T-helper 2 cell treated with Interferon-gamma antibody and Interleukin-4, amounts not matched to agents 5 μg/mL and 100 μg/mL, for 36 hours (primary cell): ENCODE measurements at places on chromosomes 11 and 22.

DNA sequence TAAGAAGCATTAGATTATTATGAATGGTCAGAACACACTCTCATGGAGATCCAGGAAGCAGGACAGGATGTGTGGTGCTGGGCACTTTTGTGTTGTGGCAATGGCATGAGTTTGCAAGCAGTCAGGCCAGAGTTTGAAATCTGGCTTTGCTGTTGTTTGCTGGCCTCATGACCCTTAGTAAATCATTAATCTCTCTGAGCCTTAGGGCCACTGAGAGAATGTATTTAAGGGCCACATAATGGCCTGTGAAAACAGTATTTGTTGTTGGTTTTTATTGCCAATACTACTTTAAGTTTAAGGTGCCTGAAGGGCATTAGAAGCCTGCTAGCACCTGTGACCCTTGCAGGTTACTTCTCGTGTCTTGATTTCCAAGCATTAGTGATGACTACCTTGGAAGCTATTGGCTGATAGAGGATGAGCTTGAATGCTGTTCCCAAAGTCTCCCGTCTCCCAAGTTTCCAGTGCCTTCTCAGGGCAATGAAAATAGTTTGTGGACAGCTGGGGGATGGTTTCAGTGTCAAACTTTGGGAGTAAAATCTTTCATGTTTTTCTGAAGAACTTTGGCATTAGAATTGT is 24.6 kb downstream of the STIM1 start:
- no peak for DNase-seq

DNA sequence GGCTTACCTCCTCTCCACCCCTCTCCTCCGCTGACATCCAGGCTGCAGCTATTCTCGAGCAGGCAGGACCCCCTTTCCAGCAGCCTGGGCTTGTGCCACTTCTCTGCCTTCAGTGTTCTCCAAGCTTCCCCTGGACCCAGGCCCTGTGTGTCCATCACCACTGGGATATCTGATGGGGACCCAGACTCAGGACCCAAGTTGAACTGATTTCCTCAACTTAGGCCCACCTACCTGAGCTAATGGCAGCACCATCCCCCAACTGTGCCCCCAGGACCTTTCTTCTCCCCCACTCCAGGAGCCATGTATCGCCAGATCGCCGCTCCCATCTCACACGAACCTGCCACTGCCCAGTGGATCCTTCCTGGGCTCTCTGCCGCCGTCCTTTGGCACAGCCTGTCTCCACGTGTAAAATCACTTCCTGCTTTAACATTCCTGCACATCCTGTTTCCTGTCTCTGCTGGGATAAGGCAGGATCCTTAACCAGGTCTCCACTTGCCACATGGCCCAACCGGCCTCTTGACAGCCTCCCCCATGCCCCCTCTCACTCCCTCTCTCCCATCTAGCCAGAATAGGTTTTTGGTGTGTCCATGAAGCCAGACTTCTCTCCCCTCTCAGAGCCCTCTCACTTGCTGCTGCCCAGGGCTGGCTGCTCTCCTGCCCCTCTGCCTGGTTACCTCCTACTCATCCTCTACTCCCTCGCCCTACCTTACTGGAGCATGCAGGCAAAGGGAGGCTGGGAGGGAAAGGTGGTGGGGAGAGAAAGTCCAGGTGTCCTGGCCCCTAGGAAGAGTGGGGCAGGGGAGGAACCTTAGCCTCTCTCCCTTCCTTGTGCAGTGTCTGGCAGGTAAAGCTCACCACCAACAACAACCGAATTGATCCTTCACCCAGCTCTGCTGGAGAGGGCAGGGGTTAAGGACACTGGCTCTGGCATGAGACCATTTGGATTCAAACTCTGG is 9.4 kb downstream of the SPATA19 start:
- DNase-seq: no peak

GRCh38 chr11:104361975-104362374 is 198.0 kb upstream of the PDGFD start:
- DNase-seq: no peak

DNA sequence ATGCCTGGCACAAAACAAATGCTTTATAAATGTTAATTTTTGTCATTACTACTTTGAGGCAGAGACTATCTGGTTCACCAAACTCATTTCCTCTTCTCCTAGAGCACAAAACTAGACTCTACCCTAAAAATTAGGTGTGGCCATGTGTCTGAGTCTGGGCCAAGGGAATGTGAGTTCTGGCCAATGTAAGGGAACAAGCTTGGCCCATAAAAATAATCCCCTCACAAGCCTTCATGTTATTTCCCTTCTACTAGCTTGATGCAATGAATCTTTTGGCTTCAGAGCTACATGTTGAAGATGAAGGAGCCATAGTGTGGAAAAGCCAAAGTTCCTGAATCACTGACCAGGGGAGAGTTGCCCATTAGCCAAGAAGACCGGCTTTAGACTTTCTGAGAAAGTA is 406.5 kb upstream of the CCDC90B start:
- no peak for DNase-seq

DNA sequence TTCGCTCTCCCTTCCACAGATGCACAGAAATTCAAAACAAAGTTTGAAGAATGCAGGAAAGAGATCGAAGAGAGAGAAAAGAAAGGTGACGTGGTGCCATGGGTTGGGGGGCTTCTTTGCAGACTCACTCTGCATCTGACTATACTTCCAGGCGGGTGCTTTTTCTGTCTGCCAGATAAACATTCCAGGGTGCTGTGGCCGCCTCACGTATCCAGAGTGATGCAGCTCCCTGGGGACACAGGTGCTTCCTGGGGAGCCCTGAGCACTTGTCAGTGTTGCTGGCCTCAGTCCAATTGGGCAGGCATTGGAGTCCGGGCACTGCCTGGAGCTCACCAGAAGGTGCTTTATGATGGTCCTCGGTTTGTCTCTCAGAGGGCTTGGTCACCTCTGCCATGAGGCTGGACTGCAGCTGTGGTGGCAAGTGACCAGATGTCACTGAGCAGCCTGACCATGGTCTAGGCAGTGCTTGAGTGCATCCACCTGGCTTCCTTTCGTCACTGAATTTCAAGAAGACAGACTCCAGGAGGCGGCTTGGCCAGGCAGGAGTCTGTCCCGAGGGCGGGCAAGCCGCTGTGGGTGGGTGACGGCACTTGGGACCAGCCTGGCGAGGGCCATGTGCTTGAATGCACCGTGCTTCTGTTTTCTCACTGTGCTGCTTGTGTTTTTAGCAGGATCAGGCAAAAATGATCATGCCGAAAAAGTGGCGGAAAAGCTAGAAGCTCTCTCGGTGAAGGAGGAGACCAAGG is 5.1 kb upstream of the ZDHHC8 start:
- no peak for DNase-seq

DNA sequence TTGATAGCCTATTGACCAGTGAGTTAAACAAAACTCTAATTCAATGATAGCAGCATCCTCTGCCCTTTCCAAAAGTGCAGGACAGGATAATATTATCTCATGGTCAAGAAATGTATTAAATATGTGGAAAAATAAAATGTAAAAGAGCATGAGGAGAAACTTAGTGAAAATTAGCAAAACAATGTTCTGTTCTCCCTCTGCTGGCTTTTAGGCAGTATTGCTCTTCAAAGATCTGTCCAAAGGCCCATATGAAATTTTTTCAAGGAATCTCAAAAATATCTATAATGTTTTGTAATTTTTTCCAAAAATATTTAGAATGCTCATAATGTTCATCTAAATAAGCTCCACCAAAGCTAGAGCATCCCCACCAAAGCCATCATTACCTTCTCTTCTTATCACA is 8.3 kb upstream of the ARL14EP start:
- no peak for DNase-seq

GRCh38 chr11:12831471-12832202 is 157.4 kb downstream of the TEAD1 start:
- DNase-seq: no peak

DNA sequence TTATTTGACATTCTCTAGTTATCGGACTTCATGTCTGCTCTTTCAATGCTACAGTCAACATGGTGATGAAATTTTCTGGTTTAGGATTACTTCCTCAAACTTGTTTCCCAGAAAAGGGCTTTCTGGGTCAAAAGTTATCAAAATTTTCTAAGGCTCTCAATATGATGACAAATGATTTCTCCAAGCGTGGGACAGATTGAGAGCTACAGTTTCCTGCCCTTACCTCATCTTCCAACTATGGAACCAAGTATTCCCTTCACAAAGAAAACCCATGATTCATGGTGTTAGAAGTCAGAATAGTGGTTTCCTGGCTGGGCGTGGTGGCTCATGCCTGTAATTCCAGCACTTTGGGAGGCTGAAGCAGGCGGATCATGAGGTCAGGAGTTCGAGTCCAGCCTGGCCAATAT is 17.8 kb downstream of the MYO18B start:
- no peak for DNase-seq

DNA sequence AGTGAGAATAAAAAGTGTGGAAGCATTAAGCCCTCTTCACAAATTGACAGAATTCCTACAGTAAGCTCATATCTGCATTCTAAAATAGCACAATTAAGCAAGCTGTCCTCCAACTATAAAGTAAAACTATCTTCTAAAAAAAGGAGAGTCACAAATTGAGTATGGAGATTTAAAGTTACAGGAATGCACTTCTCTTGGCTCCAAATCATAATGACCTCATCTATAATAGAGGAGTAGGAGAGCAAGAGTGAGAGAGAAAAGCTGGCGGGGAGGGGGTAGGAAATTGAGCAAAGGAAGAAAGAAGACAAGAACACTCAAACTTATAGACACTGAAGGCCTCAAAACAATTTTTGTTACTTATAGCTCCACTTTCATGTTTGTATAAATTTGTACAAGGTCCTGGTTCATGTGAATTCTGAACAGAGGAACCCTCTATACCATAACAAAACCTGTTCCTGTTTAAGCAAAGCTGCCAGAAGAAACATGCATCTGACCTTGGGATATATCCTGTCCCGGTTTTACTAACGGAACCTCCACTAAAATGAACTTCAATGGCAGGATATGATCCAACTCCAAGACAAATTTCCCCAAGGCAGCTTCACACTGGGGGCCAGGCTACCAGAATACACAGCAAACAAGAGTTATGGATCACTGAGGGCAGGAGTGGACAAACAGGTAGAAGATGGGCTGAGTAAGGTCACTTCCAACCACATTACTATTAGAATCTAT is 37.2 kb downstream of the SLC35F2 start:
- no peak for DNase-seq

- no peak for DNase-seq
These were observed 96.1 kb upstream of the THY1 start for GRCh38 chr11:119518746-119519730.

GRCh38 chr11:107669191-107669740 is 42.6 kb downstream of the SLN start:
- DNase-seq: no peak

- peak; percentile 61 for DNase-seq
These were observed 745 bp upstream of the ZBTB44 start for GRCh38 chr11:130315354-130315970.

DNA sequence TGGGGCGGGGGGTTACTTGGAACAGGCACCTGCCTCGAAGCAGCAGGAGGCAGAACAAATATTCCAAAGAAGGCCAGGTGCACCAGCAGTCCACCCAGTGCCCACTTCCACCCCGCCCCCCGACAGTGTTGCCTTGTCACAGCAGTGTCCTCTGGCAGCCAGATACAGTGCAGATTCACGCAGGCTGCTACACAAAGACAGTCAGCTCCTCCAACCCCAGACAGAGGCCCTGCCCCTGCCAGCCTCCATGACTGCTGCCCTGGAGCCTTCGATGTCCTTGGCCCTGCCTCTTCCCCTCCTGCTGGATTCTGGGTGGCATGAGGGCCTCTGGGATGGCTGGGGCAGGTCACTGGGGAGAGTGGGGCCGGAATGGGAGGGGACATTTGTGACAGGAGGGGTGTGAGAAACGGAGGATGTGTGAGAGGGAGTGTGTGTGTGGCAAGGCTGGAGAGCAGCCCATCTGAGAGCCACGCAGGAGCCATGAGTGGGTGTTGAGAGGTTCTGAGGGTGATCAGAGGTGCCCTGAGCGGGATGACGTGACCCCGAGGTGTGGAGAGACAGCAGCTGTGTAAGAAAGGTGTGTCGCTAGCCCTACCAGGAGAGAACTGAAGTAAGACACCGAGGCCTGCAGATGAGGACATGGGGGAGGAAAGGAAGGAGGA is 173.7 kb downstream of the CEP164 start:
- no peak for DNase-seq

GRCh38 chr11:32029721-32030120 is 61.2 kb upstream of the RCN1 start:
- no peak for DNase-seq

DNA sequence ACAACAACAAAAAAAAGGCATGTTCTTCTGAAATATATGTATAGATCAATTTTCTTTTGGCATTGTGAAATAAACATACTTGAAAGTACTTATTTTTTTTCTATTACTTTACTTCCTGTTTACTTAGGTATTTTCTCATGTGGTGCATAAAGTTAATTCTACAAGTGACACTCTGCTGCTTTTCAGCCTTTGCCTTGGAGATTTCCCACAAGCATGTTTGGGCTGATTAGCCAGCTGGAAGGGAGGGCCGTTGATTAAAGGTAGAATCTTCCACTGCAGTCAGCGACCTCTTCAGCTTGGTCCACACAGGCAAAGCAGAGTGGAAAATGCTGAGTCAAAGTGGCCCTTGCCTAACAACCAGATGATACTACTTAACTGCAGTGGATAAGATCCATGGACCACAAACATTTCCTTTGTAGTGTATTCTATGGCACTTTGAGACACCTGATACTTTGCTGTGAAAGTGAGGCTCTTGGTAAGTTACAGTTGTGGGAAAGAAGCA is 176.0 kb downstream of the ARHGAP42 start:
- no peak for DNase-seq

- no peak for DNase-seq
These were observed 24.0 kb downstream of the PAX6 start for GRCh38 chr11:31786996-31787685.

DNA sequence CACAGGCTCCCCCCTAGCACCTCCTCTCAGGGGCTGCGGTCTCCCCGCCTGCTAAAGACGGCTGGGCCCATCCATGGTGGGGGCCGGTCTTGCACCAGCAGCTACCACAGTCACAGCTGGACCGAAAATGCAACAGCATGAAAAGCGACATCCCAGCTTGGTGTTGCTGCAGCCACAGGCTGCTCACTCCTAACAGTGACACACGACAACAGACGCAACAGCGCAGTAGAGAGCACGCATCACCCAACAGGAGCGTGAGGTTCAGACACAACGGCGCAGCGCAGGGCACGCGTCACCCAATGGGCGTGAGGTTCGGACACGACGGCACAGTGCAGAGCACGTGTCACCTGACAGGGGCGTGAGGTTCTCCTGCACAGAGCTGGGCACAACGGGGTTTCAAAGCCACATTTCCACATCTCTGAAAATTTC is 24.1 kb downstream of the TOLLIP start:
- DNase-seq: no peak

GRCh38 chr11:19939415-19939929 is 220.8 kb downstream of the DBX1 start:
- DNase-seq: no peak

DNA sequence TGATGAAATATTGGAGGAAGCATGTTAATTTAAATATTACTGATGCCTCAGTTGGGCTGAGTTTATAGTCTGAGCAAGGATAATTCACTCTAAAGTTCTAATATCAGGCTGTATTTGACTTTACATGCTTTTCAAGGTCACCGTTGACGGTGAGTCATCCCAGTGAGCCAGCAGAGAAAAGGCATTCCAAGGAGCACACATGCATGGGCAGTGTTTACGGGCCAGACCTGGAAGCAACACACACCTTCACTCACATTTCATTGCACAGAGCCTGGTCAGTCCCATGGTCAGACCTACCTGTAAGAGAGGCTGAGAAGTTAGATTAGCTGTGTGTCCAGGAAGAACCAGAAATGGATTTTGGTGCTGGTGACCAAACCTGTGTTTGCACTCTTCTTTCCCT is 53.5 kb downstream of the COMMD9 start:
- DNase-seq: no peak

- no peak for DNase-seq
These were observed 7.4 kb upstream of the OR52B4 start for GRCh38 chr11:4375431-4376140.

- no peak for DNase-seq
These were observed 171.8 kb downstream of the SOX6 start for GRCh38 chr11:16184588-16184987.
